ENCODE measurements at places on chromosomes 6 and 20. TPM values are rescaled to one million over a fixed set of nuclear protein-coding genes. Genes with fewer than 3 reads are reported as not detected.

- H3K4me1 ChIP-seq, result no peaks in the 10 kb centered on the region
- no peak overlapping the region for H3K27ac ChIP-seq
- no peak overlapping the region for H3K4me3 ChIP-seq
- DNase-seq, result no peak
- no peaks in the 10 kb centered on the region for H3K27me3 ChIP-seq
These were observed 474.4 kb upstream of the HSF2 start for GRCh38 chr6:121925024-121925423.

SLC17A9 gene
- total RNA-seq, result 2.5 TPM

NMBR gene
- not detected for total RNA-seq

RPS6KA2 gene
- 30.3 TPM for total RNA-seq

All from sigmoid colon (tissue), 7 donors.